ENCODE measurements at places on chromosomes 5 and 9. TPM values are rescaled to one million over a fixed set of nuclear protein-coding genes. Genes with fewer than 3 reads are reported as not detected.

Gene ALDOB
- under 0.01 TPM for total RNA-seq

Gene SGCD
- 116 TPM for total RNA-seq

Gene SLC24A2
- total RNA-seq, result not detected

Gene QRFP
- total RNA-seq, result not detected

Gene CCDC187
- under 0.01 TPM for total RNA-seq

Gene PCDHA7
- total RNA-seq, result under 0.01 TPM

Gene RPP25L
- 21.3 TPM for total RNA-seq

Gene SPATA31A3
- not detected for total RNA-seq

Gene PAEP
- 4.9 TPM for total RNA-seq

Gene AK1
- 59.6 TPM for total RNA-seq

Gene KIAA1958
- total RNA-seq, result 3.7 TPM

Gene EIF4E1B
- not detected for total RNA-seq

Gene LOX
- total RNA-seq, result 8.3 TPM

Gene PCDHGA12
- 41.4 TPM for total RNA-seq

Gene CERCAM
- total RNA-seq, result 51.3 TPM

Gene IFNA13
- total RNA-seq, result not detected

Gene CATSPER3
- total RNA-seq, result 0.15 TPM

Gene ENHO
- total RNA-seq, result 1.4 TPM

Gene TRMO
- 25.6 TPM for total RNA-seq

Gene CDC14B
- total RNA-seq, result 13.3 TPM

Gene PPP1R26
- total RNA-seq, result 16.4 TPM

Gene ZNF462
- 24.3 TPM for total RNA-seq

Gene GHR
- 2.9 TPM for total RNA-seq

Gene TRIM14
- total RNA-seq, result 72.3 TPM

Gene ARID3C
- not detected for total RNA-seq

Gene SPATA9
- total RNA-seq, result 0.36 TPM

Measured in melanocyte of skin (primary cell).